Stimulated activated CD8-positive, alpha-beta memory T cell treated with anti-CD3 and anti-CD28 coated beads, Interleukin-15, amount 100 ng/mL, for 48 hours (primary cell): ENCODE measurements at places on chromosomes 3 and 15.

GRCh38 chr3:25503898-25504301 lies 75.8 kb downstream of the RARB start:
- no peak for DNase-seq

- DNase-seq = no peak
These were observed 186.3 kb upstream of the ATP11B start for GRCh38 chr3:182606905-182607504.

- no peak for DNase-seq
These were observed 55.5 kb downstream of the LRRC28 start for GRCh38 chr15:99306694-99307338.

DNA sequence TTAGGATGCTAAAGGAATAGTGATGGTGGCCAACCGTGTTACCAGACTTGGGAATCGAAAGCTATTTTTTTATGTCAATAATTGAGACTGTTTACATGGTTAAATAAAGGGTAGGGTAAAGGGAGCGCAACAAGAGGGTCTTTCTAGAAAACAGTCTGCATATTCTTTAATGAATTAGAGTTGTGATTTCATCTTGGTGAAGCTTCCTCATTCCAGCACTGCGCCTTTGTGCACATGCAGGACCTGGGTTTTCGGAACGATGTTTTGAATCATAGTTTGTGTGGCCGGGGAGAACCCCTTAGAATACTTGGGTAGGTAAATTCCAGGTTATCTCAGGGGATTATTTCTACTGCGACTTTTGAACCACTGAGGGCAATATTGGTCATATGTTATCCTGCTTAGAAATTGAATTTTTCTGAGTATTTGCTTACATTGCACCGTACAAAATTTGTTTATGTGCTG lies 1.3 kb downstream of the PIK3CA start:
- DNase-seq = peak; percentile 25

- DNase-seq = no peak
These were observed 148.6 kb downstream of the SST start for GRCh38 chr3:187521546-187521945.

DNA sequence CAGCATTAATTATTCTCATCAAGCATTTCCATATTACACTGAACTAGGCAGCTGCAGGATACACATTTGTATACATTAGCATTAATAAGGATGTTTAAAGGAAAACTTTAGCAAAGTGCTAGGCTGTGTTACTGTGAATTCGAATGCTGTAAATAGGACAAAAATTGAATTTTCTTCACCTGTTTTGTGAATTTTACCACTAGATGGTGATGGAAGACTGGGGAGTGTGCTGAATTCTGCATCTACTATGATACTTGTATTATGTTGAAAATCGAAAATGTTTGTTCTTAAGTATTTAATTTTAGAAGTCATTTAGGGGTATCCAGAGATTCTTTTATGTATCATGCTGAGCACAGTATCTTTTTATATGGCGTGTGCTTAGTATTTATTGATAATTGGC lies 12.3 kb upstream of the P2RY14 start:
- no peak for DNase-seq

- DNase-seq = peak; percentile 77
These were observed 691 bp downstream of the MAP2K1 start for GRCh38 chr15:66387163-66388042.

- no peak for DNase-seq
These were observed 158.2 kb downstream of the SPATA16 start for GRCh38 chr3:172982736-172983364.
